ENCODE measurements at places on chromosomes 5 and 9. TPM values are rescaled to one million over a fixed set of nuclear protein-coding genes. Genes with fewer than 3 reads are reported as not detected.

The GPX8 gene
- 26.8 TPM for total RNA-seq

The NFX1 gene
- 30.1 TPM for total RNA-seq

The ARHGEF28 gene
- total RNA-seq, result 29.9 TPM

The LCN9 gene
- not detected for total RNA-seq

The SLC36A3 gene
- not detected for total RNA-seq

GRCh38 chr5:127596501-127596900 lies 52.4 kb upstream of the CTXN3 start:
- DNase-seq, result no peak

GRCh38 chr5:181163487-181164075 lies 16.2 kb downstream of the OR2V2 start:
- DNase-seq, result no peak
